ENCODE measurements at places on chromosomes 1 and 21.

GRCh38 chr1:30192969-30193630 is 530.3 kb downstream of the MATN1 start:
- DNase-seq = no peak

- DNase-seq = no peak
These were observed 57.3 kb downstream of the PSMG1 start for GRCh38 chr21:39125752-39126485.

GRCh38 chr1:218407630-218408029 is 62.5 kb downstream of the TGFB2 start:
- DNase-seq = no peak

DNA sequence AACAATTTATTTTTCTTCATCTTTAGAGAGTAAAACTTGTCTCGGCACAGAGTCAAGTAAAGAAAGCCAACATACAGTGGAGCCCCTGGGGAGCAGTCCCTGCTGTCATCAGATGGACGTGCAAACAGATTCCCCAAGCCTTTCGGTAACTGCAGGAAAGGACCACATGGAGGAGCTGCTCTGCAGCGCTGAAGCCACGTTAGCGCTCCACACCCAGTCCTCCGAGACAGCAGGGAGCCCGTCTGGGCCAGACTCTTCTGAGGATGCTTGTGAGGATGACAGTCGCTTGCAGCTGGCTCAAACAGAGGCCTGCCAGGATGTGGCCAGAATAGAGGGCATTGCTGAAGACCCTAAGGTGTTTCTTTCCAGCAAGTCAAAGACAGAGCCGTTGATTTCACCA is 77.1 kb upstream of the SCCPDH start:
- no peak for DNase-seq

GRCh38 chr1:78869136-78869535 is 137.4 kb downstream of the ADGRL4 start:
- DNase-seq = no peak

DNA sequence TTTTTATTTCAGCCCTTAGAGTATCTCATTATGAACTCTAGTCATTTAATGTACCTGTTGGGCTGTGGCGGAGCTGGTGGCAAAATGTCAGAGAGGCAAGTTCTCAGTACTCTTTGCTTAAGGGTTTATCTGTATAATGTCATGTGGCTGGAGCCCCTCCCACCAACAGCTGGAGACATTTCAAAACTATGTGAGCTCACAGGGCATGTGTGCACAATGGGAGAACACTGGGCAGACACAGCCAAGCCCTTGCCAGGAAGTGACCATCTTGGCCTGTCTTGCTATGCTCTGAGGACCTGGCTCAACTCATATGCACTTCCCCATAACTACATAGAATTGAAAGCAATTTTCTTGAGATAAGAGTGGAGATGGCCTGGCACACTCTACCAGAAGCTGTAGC is 296.4 kb downstream of the PTPRU start:
- DNase-seq = no peak

Data from GM04503 (cell line).